ENCODE measurements at places on chromosomes 5 and 9.
A peak's percentile ranks its signal among the peaks of the same experiment; 100 is the strongest.

- no peak for DNase-seq
Observed at GRCh38 chr9:127213859-127214258, 50.7 kb upstream of the GARNL3 start.

GRCh38 chr5:10297646-10298204, 10.0 kb downstream of the CMBL start:
- DNase-seq = no peak

DNA sequence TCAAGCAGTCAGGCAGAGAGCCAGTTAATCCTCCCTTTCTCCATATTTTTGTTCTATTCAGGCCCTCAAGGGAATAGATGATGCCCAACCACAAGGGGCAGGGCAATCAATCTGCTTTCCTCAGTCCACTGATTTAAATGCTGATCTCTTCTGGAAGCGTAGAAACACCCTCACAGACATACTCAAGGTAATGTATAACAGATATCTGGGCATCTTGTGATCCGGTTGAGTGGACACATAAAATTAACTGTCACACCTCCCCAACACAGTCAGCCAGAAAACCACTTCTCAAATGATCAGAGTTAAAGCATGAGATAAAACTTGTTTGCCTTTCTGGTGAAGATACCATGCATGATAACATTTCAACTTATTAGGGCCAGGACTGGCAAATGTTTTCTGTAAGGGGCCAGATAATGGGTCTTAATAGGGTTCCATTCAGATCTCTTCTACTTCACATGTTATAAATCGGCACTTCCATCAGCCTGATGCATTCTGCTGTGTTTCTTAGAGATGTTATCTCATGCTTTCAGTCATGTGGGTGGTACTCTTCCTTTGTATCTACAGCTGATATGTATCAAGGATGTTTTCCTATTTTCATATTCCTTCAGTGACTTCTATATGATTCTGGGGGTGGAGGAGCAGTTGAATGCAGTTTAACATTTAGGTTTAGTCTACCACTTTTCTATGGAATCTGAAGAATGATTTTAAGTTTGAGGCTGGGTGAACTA, 58.9 kb upstream of the CNTLN start:
- DNase-seq = no peak

GRCh38 chr5:74648835-74649293, 8.3 kb upstream of the ENC1 start:
- peak; percentile 65 for DNase-seq

- DNase-seq = no peak
Observed at GRCh38 chr9:2623288-2624050, 1.9 kb downstream of the VLDLR start.

DNA sequence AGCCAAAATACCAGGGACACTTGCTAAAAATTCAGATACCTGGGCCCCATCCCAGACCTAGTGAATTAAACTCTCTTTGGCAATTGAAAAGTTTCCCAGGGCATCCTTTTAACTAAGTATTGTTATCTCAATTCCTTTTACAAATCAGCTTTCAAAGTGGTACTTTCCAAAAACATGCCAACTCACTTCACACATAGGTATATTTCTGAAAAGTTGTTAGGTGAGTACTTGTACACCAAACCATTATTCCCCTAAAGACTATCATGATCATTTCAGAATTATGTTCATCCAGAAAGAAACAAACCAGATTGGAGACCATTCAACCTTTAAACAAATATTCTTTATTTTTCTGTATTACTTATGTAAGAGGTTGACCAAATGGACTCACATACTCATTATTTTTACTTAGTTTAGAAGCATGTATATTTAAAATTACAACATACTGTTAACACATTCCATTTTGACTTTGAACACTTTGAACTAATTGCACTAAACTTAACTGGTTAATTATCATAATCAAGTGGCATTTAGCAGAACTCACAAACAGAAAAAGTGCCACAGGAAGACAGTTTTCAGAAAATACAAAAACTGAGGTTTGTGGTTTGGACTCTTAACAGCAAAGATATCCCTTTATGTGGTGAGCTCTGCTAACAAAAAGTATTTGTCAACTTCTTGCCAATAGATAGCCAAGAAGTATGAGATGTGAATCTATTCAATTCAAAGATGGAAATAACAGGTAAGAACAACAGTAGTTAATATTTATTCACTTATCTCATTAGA, 40.7 kb downstream of the KIAA0825 start:
- peak; percentile 65 for DNase-seq

GRCh38 chr5:43336159-43336558, 22.9 kb upstream of the HMGCS1 start:
- DNase-seq = no peak

GRCh38 chr9:76151267-76151666, 243.0 kb downstream of the RFK start:
- no peak for DNase-seq

DNA sequence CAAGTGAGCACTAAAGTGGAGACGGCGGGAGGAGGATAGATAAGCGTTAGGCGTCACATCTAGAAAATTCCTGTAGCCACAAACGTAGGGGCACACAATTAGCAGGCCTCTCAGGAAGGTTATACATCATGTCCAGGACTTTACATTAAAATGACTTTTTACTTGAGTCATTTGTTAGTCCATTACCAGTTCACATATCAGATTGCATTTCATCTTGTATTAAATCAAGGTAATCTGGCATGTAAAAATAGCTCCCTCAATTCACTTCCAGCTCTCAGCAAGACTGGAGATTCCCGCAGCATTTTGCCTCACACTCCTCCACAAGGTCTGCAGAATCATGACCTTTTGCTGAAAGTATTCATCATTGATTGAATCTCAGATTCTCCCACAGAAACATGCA, 118.8 kb downstream of the PRDM6 start:
- DNase-seq = no peak

DNA sequence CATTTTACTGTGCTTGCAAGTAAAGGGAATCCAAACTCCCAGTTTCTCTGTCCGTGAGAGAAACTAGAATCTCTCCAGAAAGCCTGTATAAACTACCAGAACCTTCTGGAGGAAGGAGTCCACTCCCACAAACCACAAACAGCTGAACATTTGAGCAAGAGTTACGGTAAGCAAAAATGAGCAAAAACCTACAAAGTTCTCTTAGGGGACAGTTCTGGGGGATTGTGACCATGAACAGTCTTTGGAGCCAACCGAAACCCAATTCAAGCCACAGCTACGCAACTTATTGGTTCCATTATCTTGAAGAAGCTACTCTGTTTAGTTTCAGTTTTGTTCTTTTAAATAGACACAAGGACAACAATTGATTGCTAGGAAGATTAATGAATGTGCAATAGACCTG, 330.6 kb downstream of the ASTN2 start:
- no peak for DNase-seq

DNA sequence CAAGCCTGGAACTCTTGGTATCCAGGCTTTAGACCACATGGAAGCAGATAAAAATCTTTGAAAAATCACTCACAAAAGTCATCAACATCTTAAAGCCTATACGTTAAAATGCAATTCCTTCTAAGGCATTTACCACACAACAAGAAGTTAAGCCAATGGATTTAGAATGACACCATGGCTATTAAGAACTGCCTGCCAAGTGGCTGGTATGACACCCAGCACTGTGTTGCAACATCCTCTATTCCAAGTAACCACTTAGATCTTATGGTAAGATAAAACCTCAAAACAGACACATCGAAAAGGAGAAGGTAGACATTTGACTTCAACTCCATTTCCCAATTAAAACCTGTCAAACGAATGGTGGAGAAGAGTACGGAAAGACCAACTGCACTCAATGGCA, 344.2 kb upstream of the SLC30A5 start:
- DNase-seq = peak; percentile 20

DNA sequence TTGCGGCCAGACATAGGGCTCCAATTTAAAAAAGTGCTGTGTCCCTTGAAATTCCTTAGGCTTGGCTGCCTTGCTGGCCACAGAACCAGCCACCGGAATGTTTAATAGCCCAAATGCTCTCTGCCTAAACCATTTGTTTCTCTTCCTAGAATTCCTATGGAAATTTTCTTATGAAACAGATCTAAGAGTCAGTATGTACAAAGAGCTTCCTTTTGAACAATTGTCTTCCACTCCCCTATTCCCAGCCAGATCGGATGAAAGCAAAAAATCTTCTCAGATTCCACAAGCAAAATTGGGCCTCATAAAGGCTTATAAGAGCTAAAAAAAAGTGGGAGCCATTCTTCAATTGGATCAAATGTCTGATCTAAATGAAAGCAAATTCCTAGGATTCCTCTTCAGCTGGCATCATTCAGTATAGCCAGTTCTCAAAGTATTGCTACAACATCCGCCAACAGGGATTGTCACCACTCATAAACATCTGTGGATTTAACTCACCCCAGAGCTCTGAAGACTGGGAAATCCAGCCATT, 104.3 kb downstream of the CEMIP2 start:
- DNase-seq = no peak

DNA sequence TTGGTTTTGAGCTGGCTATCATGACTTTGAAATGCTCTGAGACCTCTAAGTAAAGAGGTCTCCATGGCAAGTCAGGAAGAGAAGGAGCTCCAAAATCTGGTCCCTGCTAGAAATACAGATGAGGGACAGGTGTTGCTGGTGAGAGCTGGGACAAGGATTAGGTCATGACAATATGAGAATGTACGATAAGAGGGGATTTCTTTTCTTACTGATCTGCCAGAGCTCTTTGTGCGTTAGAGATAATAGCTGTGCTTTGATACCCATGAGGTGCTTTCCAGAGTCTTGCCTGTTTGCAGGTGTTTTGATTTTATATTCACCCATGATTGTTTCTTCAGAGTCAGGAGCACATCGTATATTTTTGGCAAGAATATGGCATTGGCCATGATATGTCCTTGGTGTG, 56.5 kb downstream of the ANKRD33B start:
- DNase-seq = no peak

- DNase-seq = no peak
Observed at GRCh38 chr9:81964218-81965171, 21.2 kb downstream of the SPATA31D3 start.

GRCh38 chr9:8429768-8430167, 630.2 kb upstream of the DMAC1 start:
- DNase-seq = peak; percentile 3

GRCh38 chr5:172293054-172293744, 9.6 kb upstream of the UBTD2 start:
- peak; percentile 84 for DNase-seq

GRCh38 chr5:93570294-93571113, 10.5 kb downstream of the NR2F1-AS1 start:
- peak; percentile 73 for DNase-seq

GRCh38 chr5:57332361-57332760, 150.2 kb downstream of the ACTBL2 start:
- no peak for DNase-seq

DNA sequence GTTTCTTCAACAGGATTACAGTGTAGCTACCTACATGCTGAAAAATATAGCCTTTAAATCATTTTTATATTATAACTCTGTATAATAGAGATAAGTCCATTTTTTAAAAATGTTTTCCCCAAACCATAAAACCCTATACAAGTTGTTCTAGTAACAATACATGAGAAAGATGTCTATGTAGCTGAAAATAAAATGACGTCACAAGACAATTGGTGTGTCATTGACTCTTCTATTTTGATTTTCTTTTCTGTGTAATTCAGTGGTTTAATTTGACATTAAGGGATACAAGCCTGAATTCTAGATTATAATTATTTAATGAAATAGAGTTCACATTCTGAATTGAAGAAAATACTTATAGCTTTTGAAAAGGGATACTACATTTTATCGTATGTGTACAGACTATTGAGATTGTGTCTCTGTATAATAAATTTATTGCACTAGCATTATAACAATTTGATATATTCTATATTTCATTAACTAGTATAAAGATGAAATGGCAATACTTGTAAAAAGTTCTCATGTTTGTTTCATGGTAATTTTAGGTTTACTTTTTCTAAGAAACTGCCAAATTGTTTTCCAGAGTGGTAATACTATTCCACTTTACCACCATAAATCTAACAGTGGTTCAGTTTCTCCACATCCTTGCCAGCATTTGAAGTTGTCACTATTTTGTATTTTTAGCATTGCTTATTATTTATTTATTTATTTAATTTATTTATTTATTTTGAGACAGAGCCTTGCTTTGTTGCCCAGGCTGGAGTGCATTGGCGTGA, 18.7 kb downstream of the ANXA1 start:
- no peak for DNase-seq

- DNase-seq = peak; percentile 13
Observed at GRCh38 chr5:58922461-58923171, 339.7 kb downstream of the RAB3C start.

DNA sequence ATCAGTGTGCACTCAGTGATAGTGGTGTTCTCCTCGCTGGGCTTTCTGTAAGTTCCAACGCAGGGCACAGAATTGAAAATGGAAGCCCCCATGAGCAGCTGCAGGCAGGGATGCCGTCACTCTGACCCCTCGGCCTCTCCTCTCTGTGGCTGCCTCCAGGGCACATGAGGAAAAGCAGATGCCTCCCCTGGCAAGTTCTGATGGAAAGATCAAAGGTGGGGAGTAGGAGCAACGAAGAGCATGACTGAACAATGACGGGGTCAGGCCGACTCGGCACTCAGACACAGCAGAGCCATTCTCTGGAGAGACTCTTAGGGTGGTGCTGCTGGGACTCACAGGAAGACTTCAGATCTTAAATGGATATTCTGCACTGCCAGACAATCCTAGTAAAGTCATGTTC, 65.6 kb upstream of the CKMT2 start:
- no peak for DNase-seq

GRCh38 chr5:139023286-139023685, 148.2 kb upstream of the LRRTM2 start:
- DNase-seq = peak; percentile 94

DNA sequence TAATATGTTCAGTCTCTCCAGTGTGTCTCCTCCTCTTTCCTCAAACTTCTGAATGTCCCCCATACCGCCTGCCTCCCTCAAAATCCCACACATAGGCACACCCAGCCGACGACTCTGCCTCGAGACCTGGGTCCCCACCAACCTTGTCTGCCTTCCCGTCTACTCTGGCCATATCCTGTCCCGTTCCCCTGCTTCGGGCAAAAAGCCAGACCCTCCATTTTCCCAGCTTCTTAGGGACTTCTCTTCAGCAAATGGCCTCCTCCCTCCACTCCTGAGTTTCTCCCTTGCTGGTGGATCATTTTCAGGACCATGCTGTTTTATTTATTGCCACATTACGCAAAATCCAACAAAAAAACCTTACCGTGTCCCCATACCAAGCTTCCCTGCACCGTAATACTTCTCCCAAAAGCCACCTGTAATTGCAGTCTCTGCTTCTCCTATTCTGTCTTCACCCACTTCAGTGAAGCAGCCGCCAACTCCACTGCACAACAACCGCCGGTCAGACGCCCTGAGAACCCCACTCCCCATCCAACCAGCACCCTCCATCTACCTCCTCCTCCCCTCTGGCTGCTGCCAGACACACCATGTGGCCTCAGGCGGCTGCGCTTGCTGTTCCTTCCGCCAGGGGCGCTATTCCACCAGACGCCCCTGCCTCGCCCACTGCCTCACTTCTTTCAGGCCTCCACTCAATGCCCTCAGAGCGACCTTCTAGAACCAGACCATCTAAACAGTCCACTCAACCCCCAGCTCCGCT, 117.0 kb downstream of the TRPM6 start:
- DNase-seq = peak; percentile 43

GRCh38 chr9:82565188-82565969, 497.6 kb downstream of the RASEF start:
- no peak for DNase-seq

- DNase-seq = no peak
Observed at GRCh38 chr9:22813529-22813928, 366.9 kb downstream of the DMRTA1 start.

GRCh38 chr9:111965566-111966019, 69.0 kb downstream of the UGCG start:
- no peak for DNase-seq

Measured in common myeloid progenitor, CD34-positive (primary cell).